Stimulated activated CD4-positive, alpha-beta T cell treated with anti-CD3 and anti-CD28 coated beads, Interleukin-1b, Interleukin-23, amount 100 ng/mL, for 1 hour (primary cell): ENCODE measurements at places on chromosomes 5 and 9.

GRCh38 chr5:143874312-143874711, 62.4 kb downstream of the HMHB1 start:
- no peak for DNase-seq

DNA sequence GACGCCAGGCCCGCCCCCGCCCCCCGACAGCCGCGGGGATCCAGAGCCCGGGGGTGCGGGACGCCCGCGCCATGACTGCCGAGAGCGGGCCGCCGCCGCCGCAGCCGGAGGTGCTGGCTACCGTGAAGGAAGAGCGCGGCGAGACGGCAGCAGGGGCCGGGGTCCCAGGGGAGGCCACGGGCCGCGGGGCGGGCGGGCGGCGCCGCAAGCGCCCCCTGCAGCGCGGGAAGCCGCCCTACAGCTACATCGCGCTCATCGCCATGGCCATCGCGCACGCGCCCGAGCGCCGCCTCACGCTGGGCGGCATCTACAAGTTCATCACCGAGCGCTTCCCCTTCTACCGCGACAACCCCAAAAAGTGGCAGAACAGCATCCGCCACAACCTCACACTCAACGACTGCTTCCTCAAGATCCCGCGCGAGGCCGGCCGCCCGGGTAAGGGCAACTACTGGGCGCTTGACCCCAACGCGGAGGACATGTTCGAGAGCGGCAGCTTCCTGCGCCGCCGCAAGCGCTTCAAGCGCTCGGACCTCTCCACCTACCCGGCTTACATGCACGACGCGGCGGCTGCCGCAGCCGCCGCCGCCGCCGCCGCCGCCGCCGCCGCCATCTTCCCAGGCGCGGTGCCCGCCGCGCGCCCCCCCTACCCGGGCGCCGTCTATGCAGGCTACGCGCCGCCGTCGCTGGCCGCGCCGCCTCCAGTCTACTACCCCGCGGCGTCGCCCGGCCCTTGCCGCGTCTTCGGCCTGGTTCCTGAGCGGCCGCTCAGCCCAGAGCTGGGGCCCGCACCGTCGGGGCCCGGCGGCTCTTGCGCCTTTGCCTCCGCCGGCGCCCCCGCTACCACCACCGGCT, 1.0 kb downstream of the FOXE1 start:
- no peak for DNase-seq

DNA sequence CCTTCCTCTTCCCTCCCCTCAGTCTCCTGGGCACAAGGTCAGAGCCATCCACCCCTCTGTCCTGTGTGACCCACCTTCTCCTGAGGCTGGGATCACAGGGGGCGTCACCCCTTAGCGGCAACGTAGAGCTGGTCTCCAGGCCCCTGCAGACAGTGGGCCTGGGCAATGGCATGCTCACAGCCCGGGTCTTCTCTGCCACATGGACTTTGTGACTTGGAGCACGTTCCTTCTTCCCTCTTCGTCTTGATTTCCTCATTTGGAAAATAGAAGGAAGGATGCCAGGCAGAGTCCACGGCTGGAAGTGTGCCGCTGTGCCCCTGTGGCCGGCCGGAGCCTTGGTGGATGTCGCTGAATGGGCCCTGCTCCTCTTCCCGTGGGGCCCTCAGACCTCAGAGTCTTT, 10.0 kb downstream of the RXRA start:
- DNase-seq, result no peak

DNA sequence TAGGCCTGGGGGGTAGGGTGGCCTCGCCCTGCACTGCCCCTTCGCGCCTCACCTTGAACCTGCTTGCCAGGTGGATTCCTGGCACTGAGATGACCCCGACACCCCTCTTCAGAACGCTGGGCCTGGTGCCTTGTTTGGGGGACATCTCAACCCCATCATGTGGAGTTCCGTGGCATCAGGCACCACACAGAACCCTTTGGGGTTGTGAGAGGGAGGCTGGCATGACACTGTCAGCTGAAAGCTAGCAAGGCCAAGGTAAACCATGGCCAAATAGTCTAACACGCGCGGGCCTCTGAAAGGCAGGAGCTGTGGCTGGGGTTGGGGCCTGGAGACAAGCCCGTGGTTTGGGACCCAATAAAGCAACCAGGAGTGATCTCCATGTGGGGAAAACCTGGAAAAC, 163.2 kb downstream of the FSTL4 start:
- no peak for DNase-seq

GRCh38 chr9:75892216-75892911, 1.9 kb downstream of the PCSK5 start:
- DNase-seq, result no peak

DNA sequence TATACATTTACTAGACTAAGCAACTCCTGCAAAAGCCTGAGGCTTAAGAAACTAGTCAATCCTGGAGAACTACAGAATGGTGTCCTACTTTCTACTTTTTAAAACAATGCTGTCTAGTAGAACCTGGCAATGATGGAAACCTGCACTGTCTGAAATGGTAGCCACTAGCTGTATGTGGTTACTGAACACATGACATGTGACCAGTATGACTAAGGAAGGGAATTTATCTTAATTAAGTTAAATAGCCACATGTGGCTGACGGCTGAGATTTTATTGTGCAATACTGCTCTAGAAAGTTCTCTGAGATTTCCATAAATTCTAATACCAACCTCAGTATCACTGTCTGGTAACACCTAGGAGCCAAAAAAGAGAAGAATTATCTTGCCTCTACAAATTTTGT, 44.9 kb upstream of the RAPGEF6 start:
- no peak for DNase-seq

DNA sequence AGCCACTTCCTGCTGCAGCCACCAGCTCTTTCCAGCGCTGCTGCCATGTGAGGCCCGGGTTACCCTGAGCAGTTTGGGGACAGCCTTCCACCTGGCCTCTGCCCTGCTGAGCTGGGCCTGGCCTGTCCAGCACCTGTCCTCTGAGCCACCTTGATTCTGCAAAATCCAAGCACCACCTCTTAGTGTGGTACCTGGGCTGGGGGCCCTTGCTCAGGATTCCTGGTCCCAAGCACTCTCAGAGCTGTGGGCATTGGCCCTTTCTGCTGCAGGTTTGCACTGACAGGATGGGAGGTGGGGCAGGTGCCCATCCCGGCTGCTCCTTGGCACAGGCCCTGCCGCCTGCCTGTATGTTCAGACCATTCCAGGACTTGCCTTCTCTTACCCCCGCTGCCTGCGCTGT, 309.2 kb upstream of the IRX4 start:
- DNase-seq, result no peak

- DNase-seq, result no peak
Measured at GRCh38 chr5:140108093-140109017, 5.6 kb upstream of the PURA start.

DNA sequence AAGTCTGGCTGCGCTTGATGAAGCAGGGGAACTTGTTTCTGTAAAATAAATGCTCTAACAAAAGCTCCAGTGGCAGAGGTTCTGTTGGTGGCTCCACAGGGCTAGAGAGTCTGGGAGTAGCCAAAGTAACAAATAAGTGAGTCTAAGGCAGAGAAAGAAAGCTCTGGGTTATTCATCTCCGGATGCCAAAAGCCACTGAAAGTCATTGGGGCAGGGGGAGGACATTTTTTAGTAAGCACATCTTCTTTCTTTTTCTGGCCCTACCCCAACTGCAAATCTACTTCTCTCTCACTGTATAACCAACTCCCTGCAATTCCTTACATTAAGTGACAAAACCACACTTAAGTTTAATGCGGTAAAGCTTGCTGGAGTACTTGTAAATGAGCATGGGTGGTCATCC, 141.6 kb downstream of the INSYN2B start:
- no peak for DNase-seq

DNA sequence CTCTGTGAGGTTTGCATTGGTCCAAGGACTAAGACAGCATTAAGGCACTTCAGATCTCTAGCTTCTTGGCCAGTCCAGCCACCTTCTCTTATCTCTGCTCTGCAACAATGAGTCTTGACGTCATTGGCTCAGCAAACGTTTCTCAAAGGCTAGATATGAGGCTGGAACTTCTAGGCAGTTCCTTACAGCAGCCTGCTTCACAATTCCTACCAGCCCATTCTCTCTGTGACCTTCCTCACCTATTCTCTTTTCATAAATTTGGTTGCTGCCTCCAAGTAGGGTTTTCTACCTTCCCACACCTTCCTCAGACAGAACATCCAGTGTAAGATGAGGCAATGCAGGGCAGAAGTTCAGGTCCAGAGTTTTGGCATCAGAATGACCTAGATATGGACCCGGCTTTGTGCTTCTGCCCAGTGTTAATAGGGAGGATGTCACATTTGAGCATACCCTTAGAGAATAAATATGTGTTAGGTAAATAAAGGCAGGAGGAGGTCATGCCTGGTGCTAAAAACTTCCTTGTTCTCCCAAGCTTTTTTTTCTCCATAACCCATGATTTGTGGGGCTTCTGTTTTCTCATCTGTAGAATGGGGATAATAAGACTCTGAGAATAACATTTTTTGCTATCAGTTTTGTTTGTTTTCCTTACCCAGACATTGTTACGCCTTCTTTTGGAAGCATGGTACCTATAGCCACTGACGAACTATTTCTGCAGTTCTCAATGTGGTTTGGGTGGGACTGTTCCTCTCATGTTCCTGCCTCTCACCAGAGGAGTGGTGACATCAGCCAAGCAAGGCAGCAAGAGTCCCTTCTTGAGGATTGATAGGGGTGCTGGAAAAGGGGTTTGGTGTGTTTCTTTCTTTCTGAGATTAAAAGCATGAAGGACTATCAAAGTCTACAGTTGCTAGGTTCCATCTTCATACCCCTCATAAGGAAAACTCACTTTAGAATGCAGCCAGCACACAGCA, 220.6 kb upstream of the TRIM32 start:
- no peak for DNase-seq

GRCh38 chr9:18404434-18405029, 69.4 kb upstream of the ADAMTSL1 start:
- DNase-seq, result no peak

DNA sequence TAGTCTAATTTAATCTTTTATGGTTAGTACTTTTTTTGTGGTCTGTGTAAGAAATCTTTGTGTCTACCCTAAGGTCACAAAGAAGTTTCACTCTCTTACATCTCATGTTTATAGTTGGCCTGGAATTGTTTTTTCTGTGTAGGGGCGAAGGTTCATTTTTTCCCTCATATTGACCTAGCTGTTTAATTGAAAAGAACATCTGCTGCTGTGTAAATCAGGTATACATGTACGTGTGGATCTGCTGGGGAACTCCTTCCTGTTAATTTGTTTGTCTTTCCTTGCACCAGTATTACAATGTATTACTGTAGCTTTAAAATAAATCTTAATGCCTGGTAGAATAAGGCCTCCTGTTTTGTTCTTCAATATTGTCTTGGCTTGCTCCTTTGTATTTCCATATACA, 37.8 kb downstream of the EXOSC2 start:
- DNase-seq, result no peak

- DNase-seq, result no peak
Measured at GRCh38 chr9:28014212-28014611, 440.9 kb upstream of the C9orf72 start.
